ENCODE measurements at places on chromosomes 16 and 17.

DNA sequence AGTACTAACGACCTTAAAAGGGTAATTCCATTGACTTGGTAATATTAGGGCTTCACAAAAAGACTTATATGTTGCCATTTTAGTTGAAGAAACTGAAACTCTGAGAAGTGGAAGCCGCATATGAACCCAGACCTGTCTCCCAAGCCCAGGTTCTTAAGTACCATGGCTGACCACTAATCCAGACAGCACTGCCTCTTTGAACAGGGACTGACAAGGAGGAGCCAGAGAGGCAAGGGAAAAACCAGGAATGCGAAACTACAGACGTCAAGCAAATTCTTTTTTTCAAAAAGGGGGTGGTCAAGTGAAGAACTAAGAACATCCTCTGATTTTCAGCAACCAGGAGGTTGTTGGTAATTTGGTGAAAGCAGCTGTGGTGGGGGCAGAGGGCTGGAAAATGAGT is 15.2 kb downstream of the CYB5D1 start:
- H3K4me1 ChIP-seq: peaks cover 14% of the 10 kb centered on the region
- no peaks in the 10 kb centered on the region for H3K27me3 ChIP-seq
- DNase-seq: no peak
- no peak overlapping the region for H3K27ac ChIP-seq
- no peaks in the 10 kb centered on the region for H3K36me3 ChIP-seq

GRCh38 chr17:57113011-57113410 is 28.0 kb downstream of the AKAP1 start:
- no peaks in the 10 kb centered on the region for H3K4me1 ChIP-seq
- peaks cover under 1% of the 10 kb centered on the region for H3K36me3 ChIP-seq
- H3K4me3 ChIP-seq: no peak overlapping the region
- no peak for DNase-seq
- H3K27me3 ChIP-seq: no peaks in the 10 kb centered on the region

DNA sequence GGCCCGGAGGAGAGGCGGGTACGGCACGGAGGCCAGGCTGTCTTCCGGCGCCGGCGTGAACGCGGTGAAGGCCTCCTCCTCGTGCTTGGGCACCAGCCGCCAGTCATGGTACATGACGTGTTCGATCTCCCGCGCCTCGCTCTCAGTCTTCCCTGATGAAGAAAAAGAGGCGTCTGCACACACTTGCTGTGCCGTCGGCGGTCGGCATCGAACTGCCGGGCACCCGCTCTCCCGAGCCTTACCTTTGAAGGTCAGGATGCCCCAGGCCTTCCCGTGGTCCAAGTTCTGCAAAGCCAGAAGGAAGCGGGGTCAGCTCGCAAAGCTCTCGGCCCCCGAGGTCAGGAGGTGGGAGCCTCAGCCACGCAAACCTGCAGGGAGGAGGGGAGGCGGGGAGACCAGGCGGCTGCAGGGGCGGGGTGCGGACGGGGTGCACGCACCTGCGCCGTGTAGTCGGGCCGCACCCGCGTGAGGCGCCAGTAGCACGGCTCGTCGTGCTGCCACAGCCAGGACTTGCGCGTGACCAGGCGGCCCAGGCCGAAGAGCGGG is at the start of gene EME2:
Gene EME2, plus strand, starts transcription at position 449 of the 546 bp plus-strand sequence. CDS start 418 bp downstream, outside the sequence.
- no peaks in the 10 kb centered on the region for H3K36me3 ChIP-seq
- peak within 1 kb of the TSS; percentile 92 for H3K4me3 ChIP-seq
- peak; percentile 10 for DNase-seq
- peaks cover 21% of the 10 kb centered on the region for H3K4me1 ChIP-seq

- no peak overlapping the region for H3K4me3 ChIP-seq
- no peaks in the 10 kb centered on the region for H3K27me3 ChIP-seq
- H3K4me1 ChIP-seq: peaks cover 12% of the 10 kb centered on the region
- no peak for DNase-seq
- H3K27ac ChIP-seq: no peak overlapping the region
- peaks cover 6% of the 10 kb centered on the region for H3K36me3 ChIP-seq
These were observed 3.3 kb upstream of the FBXL20 start for GRCh38 chr17:39404542-39405378.

GRCh38 chr16:88385831-88386815 is 3.4 kb downstream of the ZNF469 start:
- no peak overlapping the region for H3K4me3 ChIP-seq
- peaks cover 5% of the 10 kb centered on the region for H3K4me1 ChIP-seq
- H3K36me3 ChIP-seq: no peaks in the 10 kb centered on the region
- no peak overlapping the region for H3K27ac ChIP-seq
- no peak for DNase-seq
- peaks cover 29% of the 10 kb centered on the region for H3K27me3 ChIP-seq

- H3K36me3 ChIP-seq: no peaks in the 10 kb centered on the region
- no peak overlapping the region for H3K4me3 ChIP-seq
- H3K4me1 ChIP-seq: no peaks in the 10 kb centered on the region
- H3K27me3 ChIP-seq: peaks cover 26% of the 10 kb centered on the region
- no peak for DNase-seq
- H3K27ac ChIP-seq: no peak overlapping the region
These were observed 128.5 kb upstream of the EEF2KMT start for GRCh38 chr16:5225931-5226655.

DNA sequence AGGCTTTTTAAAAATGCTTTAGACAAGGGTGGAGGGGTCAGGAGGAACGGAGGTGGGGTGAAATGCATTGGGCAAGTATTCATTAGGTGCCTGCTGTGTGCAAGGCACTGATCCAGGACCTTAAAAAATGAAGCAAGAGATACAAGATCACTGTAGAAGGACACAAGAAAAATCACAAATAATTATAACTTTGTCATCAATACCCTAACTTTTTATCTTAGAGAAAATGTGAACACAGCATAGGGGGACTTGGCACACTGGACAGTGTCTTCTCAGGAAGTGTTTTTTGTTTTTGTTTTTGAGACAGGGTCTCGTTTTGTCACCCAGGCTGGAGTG is 7.0 kb downstream of the EPOP start:
- H3K27ac ChIP-seq: no peak overlapping the region
- no peak for DNase-seq
- H3K4me1 ChIP-seq: peaks cover 19% of the 10 kb centered on the region
- H3K36me3 ChIP-seq: no peaks in the 10 kb centered on the region
- peaks cover 78% of the 10 kb centered on the region for H3K27me3 ChIP-seq
- no peak overlapping the region for H3K4me3 ChIP-seq

DNA sequence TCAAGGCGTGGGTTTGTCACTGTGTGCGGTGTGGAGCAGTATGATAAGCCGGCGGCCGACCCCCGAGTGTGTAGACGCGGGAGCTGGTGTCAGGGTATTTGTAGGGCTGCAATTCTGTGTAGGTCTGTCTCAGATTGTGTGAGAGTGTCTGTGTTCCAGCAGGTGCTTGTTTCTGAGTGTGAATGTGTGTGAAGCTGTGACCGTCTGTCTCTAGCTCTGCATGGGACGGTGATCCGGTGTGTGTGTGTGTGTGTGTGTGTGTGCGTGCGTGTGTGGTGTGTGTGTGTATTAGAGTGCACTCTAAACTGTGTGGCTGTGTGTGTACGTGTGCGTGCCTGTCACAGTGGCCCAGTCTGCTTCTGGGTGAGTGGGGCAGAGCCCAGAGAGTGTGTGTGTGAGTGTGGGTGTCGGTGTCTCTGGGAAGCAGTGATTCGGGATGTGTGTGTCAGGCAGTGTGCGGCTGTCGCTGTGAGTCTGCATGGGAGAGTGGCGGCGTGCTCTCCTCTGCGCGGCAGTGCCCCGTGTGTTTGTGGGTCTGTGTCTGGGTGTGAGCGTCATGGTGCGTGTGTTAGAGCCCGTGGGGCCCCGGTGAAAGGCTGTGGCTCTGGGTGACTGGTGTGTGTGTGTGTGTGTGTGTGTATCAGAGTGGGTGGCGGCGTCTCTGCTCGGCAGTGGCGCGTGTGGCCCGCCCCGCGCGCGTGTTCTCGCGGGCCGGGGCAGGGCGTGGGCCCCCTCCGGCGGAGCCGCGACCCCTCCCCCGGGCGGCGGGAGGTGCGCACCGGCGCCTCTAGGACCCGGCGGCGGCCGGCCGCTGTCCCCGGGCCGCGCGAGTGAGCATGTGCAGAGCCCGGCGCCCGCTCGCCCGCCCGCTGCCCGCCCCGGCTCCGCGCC is at the start of gene WSCD1:
Gene WSCD1, plus strand, starts transcription at position 841 of the 891 bp plus-strand sequence. CDS start 10,280 bp downstream, outside the sequence.
- peak within 1 kb of the TSS; percentile 71 for H3K4me3 ChIP-seq
- peaks cover 76% of the 10 kb centered on the region for H3K27me3 ChIP-seq
- H3K4me1 ChIP-seq: peaks cover 14% of the 10 kb centered on the region
- no peak for DNase-seq
- no peaks in the 10 kb centered on the region for H3K36me3 ChIP-seq

DNA sequence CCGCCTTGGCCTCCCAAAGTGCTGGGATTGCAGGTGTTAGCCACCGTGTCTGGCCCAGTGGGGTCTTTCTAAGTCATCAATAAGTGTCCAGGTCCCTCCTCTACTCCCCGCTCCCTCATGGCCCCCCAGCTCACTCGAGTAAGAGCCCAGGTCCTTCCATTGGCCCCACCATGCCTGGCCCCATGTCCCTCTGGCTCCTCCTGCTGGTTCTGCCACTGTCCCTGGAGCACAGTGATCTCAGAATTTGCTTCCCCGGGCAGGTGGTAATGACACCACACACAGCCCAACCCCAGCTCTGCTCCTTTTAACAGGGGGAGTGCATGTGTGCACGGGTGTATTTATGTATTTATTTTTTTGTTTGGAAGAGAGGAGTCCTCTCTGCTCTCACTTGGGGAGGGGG is 19.6 kb downstream of the MGAT5B start:
- no peak overlapping the region for H3K4me3 ChIP-seq
- DNase-seq: no peak
- peaks cover 7% of the 10 kb centered on the region for H3K27me3 ChIP-seq
- H3K4me1 ChIP-seq: no peaks in the 10 kb centered on the region
- no peaks in the 10 kb centered on the region for H3K36me3 ChIP-seq
- H3K27ac ChIP-seq: no peak overlapping the region

DNA sequence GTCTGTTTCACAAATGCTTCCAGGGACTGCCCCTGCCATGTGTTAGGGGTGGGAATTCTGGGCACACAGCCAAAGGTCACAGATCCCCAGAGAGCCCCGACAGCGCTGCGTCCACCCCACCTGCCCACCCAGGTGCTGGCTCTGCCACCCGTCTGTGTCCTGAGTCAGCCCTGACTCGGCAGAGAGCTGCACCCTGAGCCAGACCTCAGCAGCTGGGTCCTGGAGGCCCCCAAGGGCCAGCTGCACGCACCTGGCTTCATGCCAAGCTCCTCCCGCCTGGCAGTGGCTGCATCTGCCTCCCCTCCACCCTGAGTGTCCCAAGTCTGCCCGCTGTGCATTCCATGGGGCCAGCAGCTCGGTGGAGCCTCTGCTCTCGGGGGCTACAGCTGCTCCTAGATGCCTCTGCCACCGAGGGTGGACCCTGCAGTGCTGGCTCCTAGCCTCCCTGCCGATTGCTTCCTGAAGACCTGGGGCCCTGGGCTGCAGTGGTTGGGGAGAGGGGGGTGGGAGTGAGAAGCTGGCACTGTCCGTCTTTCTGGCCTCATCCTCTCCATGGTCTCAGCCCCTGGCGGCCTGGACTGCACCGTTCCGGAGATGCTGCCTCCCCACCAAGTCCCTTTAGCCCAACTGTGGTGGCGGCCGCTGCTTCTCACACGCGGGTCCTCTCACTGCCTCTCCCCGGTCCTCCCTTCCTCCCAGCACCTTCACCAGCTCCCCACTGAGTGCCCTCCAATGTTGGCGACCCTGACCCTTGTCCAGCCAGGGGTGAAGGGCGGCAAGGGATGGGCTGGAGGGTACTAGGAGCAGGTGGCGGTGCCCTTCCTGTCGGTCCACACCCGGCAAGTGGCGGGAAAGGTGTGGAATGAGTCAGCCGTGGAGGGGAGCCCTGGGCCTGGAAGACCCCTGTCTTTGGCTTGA is 3.0 kb downstream of the SECTM1 start:
- H3K4me1 ChIP-seq: peaks cover 26% of the 10 kb centered on the region
- H3K27ac ChIP-seq: no peak overlapping the region
- H3K4me3 ChIP-seq: peak overlapping the region; percentile 41
- DNase-seq: no peak

DNA sequence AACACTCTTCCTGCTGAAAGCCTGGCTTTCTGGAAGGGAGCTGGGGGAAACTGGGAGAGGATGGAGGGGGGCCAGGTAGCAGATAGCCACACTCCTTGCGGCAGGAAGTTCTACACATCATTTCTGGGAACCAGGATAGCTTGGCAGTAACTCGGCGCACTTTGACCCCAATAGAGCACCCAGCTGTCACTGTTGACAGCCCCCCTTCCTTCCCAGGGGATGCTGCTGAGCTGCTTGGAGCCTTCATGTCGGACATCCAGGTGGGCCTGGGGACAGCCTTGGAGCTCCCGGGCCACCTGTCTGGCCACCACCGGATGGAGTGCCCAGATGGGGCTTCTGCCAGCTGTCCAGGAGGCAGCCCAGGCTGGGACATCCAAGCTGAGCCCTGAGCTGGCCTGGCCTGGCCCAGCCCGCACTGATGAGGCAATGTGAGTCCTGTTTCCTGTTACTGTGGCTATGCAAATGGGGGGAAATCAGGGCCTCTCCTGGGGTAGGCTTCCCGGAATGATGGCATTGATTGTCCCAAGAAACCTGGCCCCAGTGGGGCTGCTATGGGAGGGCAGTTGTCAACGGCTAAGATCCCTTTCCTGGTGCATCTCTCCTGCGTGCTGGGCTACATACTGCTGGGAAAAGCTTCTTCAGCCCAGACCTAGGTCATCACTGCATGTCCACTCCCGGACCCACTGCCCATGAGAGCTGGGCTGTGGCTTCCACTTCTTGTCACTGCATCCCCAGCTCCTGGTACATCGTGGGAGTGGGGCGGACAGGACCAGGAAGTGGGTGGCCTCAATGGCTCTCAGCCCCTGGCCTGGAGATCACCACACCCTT is 50.0 kb downstream of the SOCS1 start:
- peaks cover 23% of the 10 kb centered on the region for H3K4me1 ChIP-seq
- H3K27me3 ChIP-seq: peaks cover 25% of the 10 kb centered on the region
- no peaks in the 10 kb centered on the region for H3K36me3 ChIP-seq

GRCh38 chr17:11144358-11145233 is 96.4 kb upstream of the SHISA6 start:
- no peak overlapping the region for H3K27ac ChIP-seq
- no peaks in the 10 kb centered on the region for H3K4me1 ChIP-seq
- DNase-seq: no peak
- H3K36me3 ChIP-seq: no peaks in the 10 kb centered on the region
- peaks cover 5% of the 10 kb centered on the region for H3K27me3 ChIP-seq
- H3K4me3 ChIP-seq: no peak overlapping the region
